ENCODE measurements at places on chromosomes 12 and 14.

DNA sequence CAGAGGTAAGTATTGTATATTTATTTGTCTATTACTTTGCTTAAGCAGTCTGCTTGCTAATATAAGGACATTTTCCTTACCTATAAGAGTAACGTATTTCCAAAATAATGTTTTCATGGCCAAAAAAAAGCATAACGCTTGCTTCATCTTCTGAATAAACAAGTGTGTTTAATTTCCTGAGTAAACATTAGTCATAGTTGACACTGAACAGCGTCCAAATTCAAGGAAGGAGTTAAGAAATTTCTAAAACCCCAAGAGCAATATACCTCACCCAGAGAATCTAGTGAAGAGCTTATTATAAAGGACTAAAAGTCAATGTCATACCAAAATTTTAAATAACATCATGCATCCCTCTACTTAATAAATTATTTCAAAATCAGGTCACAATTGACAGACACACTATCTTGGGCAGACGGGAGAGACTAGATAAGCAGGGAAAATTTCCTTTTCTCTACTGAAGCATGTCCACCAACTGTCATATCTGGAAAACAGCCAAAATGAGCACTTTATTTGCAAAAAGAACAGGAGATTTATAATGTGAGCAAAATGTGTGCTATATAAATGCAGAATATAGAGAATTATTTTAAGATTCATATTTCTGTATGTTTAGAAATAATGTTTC is 25.1 kb downstream of the ANKS1B start:
- DNase-seq = no peak

DNA sequence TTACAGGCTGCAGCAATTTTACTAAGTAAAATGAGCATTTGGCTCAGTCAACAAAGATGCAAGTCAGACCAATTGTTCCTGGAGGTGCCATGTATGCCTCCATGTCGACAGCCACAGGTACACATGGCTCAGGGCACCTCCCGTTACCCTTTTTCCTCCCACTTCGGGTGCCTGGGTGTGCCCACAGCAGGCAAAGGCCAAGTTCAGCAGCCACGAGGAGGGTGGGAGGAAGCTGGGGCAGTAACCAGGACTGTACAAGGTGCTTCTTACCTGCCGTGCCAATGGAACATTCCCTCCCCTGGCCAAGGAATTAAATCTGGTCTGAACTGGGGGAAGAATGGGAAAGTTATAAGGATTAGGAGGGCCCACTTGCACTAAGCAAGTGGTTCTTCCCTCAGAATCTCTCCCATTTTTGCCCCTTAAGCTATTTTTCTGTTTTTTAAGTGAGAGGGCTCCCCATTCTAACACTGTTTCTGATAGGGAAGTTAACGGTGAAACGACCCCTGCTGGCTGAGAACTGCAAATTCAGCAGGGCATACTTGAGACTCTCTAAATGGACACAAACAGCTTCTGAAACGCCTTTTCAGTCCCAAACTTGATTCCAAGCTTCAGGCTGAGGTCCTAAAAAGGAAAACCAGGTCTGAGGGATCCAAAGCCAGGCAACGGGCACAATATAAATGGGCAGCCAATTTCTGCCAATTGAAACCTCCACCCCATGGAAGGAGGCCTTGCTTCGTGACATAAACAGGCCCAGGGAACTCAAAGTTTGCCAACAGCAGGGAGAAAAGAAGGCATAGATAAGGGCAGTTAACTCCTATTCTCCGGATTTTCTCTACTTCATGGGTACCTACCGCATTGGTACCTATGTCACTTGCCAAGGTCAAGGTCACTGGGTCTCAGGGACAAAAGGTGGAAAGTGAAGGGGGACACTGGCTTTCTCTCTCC is 24.8 kb downstream of the CLECL1 start:
- DNase-seq = peak; percentile 66

GRCh38 chr12:104656921-104657320 is 200.2 kb downstream of the CHST11 start:
- no peak for DNase-seq

- DNase-seq = no peak
Measured at GRCh38 chr12:64665514-64665913, 55.2 kb downstream of the RASSF3 start.

- DNase-seq = no peak
Measured at GRCh38 chr12:3161861-3162260, 84.7 kb downstream of the TSPAN9 start.

DNA sequence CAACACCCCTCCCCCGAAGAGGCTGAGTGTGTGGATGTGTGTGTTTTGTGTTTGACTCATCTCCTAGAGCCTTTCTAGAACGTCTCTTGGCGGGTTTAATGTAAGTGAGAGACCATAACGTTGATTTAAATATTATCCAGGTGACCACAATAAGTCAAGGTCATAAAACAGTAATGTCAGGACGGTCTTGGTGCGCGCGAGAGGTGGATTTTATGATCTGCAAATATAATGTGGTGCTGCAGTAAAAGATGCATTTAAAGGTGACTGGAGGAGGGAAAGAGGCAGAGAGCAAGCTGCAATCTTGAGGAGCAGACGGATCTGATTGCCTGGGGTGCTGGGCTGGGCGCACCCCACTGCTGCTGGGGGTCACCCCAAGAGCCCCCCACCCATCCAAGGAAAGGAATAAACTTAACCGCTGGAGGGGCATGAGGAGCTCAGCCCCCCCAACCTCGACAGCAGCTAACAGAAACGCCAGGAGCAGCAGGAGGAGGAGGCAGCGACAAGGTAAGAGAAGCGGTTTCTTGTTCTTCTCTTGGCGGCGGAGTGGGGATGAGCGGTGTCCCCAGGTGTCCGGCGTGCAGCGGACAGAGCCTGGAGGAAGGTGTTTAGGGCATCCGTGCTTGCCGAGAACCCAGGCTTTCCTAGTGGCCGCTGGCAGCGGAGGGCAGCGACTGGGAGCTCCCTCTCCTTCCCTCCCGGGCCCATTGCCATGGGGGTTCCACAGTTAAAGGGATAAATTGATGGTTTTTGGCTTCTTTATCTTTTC is 5.5 kb downstream of the HOXC10 start:
- DNase-seq = no peak

- DNase-seq = no peak
Measured at GRCh38 chr12:87756111-87756510, 273.1 kb downstream of the C12orf50 start.

- no peak for DNase-seq
Measured at GRCh38 chr12:69355363-69356028, 4.0 kb upstream of the YEATS4 start.

DNA sequence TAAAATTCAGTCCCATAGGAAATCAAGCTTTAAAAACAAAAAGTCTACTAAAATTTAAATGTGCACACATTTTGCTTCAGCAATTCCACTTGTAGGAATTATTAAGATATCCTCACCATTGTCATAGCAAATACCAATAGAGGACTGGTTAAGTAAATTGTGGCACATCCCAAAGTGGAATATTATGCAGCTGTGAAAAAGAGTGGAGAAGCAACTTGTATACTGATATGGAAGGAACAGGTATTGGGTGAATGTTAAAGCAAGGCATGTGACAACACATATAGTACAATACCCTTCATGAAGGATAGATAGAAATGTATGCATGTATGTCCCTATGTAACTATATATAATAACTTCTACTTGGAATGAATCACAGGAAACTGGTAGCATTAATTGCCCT is 11.9 kb downstream of the KRT8 start:
- no peak for DNase-seq
